GF-D8 (cell line): ENCODE measurements at places on chromosomes 3 and 15.
A peak's percentile ranks its signal among the peaks of the same experiment; 100 is the strongest.

DNA sequence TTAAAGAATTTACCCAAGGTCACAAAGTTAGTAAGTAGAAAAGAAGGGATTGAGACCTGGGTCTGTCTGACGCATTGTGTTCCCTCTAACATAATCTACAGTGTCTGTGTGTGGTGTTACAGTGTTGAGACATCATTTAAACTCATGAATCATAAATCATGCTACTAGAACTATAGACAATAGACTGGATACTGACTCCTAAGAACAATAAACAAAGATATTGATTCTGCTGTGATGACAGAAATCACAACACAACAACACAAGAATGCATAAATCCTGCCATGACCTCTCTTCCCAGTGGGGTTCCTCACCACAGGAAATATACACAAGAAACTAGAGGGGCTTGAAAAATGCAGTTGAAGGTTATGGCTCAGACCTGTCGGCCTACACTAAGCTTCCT, 44.3 kb downstream of the TRIM69 start:
- DNase-seq = no peak

DNA sequence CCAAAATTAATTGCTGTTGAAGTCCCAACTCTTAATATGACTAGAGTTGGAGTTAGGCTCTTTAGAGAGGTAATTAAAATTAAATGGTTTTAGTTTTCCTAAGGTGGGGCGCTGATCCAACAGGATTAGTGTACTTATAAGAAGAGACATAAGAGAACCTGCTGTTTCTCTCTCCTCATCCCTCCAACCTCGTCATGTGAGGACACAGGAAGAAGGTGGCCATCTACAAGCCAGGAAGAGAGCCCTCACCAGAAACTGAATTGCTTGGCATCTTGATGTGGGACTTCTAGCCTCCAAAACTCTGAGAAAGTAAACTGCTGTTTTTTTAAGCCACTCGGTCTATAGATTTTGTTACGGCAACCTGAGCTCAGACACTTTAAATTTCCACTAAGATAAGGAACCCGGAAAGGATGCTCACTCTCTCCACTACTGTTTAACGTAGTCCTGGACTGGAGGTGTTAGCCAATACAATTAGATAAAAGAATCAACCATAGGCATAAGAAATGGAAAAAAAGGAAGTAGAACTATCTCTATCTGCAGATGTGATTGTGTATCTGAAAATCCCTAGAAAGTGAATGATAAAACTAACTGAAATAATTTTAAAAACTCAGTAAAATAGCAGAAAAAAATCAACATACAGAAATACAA, 26.8 kb downstream of the DCBLD2 start:
- DNase-seq = peak; percentile 19

- no peak for DNase-seq
Observed at GRCh38 chr3:55676643-55677042, 189.5 kb upstream of the WNT5A start.

- no peak for DNase-seq
Observed at GRCh38 chr3:116716490-116716889, 6.9 kb downstream of the TUSC7 start.

GRCh38 chr3:22916933-22917332, 286.2 kb upstream of the UBE2E2 start:
- DNase-seq = no peak
